ENCODE measurements at places on chromosomes 13 and 19.

GRCh38 chr13:36912973-36913372 lies 7.1 kb downstream of the SMAD9 start:
- no peaks in the 10 kb centered on the region for H3K27me3 ChIP-seq
- no peak for DNase-seq
- H3K36me3 ChIP-seq, result no peaks in the 10 kb centered on the region
- H3K27ac ChIP-seq, result no peak overlapping the region

GRCh38 chr19:17553256-17553655 lies 2.2 kb upstream of the COLGALT1 start:
- no peaks in the 10 kb centered on the region for H3K27me3 ChIP-seq
- DNase-seq, result peak; percentile 81
- no peaks in the 10 kb centered on the region for H3K36me3 ChIP-seq
- no peak overlapping the region for H3K27ac ChIP-seq

- no peaks in the 10 kb centered on the region for H3K27me3 ChIP-seq
- peaks cover 3% of the 10 kb centered on the region for H3K4me1 ChIP-seq
- no peak for DNase-seq
- H3K4me3 ChIP-seq, result no peak overlapping the region
Observed at GRCh38 chr19:5154129-5154798, 185.4 kb downstream of the KDM4B start.

DNA sequence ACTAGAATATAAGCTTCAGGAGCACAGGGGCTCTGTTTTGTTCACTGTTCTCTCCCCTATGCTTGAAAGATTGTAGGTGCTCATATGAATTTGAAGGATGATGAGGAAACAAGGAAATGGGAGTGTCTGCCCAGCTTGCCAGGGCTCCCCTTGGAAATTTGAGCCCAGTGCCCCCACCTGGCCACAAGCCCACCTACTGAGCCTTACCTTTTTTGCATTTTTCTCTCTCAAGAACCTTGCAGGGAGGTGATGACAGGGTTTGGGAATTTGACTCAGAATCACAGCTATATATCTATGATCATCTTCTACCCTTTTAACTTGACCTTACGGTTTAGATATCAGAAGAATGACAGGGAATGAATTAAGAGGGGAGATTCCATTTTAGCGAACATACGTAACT lies 33.8 kb downstream of the SERP2 start:
- no peaks in the 10 kb centered on the region for H3K4me1 ChIP-seq
- H3K36me3 ChIP-seq, result no peaks in the 10 kb centered on the region
- no peak for DNase-seq
- no peaks in the 10 kb centered on the region for H3K27me3 ChIP-seq
- no peak overlapping the region for H3K4me3 ChIP-seq
- no peak overlapping the region for H3K27ac ChIP-seq

GRCh38 chr13:37158481-37158880 lies 53.0 kb upstream of the CSNK1A1L start:
- no peaks in the 10 kb centered on the region for H3K4me1 ChIP-seq
- no peaks in the 10 kb centered on the region for H3K36me3 ChIP-seq
- DNase-seq, result no peak
- H3K27me3 ChIP-seq, result no peaks in the 10 kb centered on the region
- no peak overlapping the region for H3K27ac ChIP-seq
- H3K4me3 ChIP-seq, result no peak overlapping the region

GRCh38 chr13:106696140-106696539 lies 128.2 kb upstream of the ARGLU1 start:
- H3K36me3 ChIP-seq, result no peaks in the 10 kb centered on the region
- H3K4me3 ChIP-seq, result no peak overlapping the region
- H3K27me3 ChIP-seq, result no peaks in the 10 kb centered on the region
- no peak overlapping the region for H3K27ac ChIP-seq
- no peaks in the 10 kb centered on the region for H3K4me1 ChIP-seq

DNA sequence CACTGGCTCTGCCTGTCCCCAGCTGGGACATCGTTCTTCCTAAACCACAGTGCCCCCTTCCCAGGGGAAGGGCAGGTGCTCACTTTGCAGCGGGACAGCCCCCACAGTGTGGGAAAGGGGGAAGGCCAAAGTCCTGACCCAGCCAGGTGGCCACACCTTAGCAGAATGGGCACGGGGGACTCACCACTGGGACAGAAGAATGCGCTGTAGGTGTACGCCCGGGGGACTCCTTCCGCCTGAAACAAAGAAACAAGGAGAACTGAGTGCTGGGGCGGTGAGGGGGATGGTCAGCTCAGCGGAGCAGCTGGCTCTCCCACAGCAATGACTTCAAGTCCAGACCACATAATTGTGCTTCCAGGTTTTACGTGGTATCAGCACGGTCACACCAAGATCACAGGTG lies 49.4 kb downstream of the F2RL3 start:
- no peak overlapping the region for H3K4me3 ChIP-seq
- no peaks in the 10 kb centered on the region for H3K27me3 ChIP-seq
- DNase-seq, result peak; percentile 49
- no peak overlapping the region for H3K27ac ChIP-seq
- H3K36me3 ChIP-seq, result no peaks in the 10 kb centered on the region

- H3K27ac ChIP-seq, result no peak overlapping the region
- H3K36me3 ChIP-seq, result no peaks in the 10 kb centered on the region
- H3K4me3 ChIP-seq, result no peak overlapping the region
- no peak for DNase-seq
- H3K27me3 ChIP-seq, result no peaks in the 10 kb centered on the region
- peaks cover 39% of the 10 kb centered on the region for H3K4me1 ChIP-seq
Observed at GRCh38 chr13:98223741-98224140, 46.7 kb upstream of the RNF113B start.

- H3K27ac ChIP-seq, result peak overlapping the region; percentile 86
- peak; percentile 99 for DNase-seq
Observed at GRCh38 chr19:2982983-2983350, 5.6 kb downstream of the TLE6 start.

GRCh38 chr19:43923875-43924274 lies 11.2 kb downstream of the ZNF45 start:
- H3K27me3 ChIP-seq, result no peaks in the 10 kb centered on the region
- H3K36me3 ChIP-seq, result peaks cover 100% of the 10 kb centered on the region
- no peak overlapping the region for H3K4me3 ChIP-seq
- no peak for DNase-seq
- H3K27ac ChIP-seq, result no peak overlapping the region

- no peaks in the 10 kb centered on the region for H3K36me3 ChIP-seq
- H3K4me3 ChIP-seq, result no peak overlapping the region
- H3K27me3 ChIP-seq, result no peaks in the 10 kb centered on the region
- H3K27ac ChIP-seq, result no peak overlapping the region
- DNase-seq, result no peak
- H3K4me1 ChIP-seq, result no peaks in the 10 kb centered on the region
Observed at GRCh38 chr13:112466132-112467058, 90.2 kb downstream of the SPACA7 start.

DNA sequence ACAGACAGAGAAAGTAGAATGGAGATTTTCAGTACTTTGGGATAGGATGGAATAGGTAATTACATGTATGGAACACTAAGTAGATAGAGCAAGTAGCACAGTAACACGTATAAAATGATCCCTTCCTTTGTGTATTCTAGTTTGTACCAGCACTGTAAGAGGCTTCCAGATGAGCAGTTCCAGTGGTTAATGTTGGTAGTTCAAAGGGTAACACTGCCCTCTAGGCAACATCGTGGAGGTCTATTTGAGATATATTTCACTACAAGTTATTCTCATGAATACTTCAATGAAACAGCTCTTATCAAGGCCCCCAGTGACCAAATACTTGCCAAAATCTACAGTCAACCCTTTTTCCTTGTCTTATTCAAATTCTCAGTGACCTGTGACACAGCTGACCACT lies 13.5 kb upstream of the ZNF563 start:
- H3K27ac ChIP-seq, result no peak overlapping the region
- no peaks in the 10 kb centered on the region for H3K4me1 ChIP-seq
- no peaks in the 10 kb centered on the region for H3K27me3 ChIP-seq
- H3K36me3 ChIP-seq, result peaks cover 49% of the 10 kb centered on the region

DNA sequence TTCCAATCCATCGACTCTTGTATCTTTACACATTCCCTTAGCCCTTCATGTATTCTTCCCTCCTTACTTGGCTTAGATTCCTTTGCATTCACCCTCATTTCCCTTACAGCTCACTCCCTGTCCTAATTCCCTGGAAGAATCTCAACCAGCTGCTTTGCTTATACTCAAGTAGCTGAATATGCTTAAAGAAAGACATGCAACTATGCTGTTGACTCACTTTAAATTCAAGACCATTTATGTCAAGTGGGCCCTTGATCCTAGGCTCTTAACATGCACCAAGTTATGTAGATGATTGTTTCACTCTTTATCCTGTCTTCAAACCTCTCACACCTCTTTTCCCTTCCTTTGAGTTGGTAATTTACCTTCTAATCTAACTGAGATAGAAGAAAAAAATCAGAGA lies 7.4 kb downstream of the CCDC122 start:
- H3K27ac ChIP-seq, result no peak overlapping the region
- H3K4me1 ChIP-seq, result no peaks in the 10 kb centered on the region
- H3K36me3 ChIP-seq, result no peaks in the 10 kb centered on the region
- no peaks in the 10 kb centered on the region for H3K27me3 ChIP-seq
- DNase-seq, result no peak

DNA sequence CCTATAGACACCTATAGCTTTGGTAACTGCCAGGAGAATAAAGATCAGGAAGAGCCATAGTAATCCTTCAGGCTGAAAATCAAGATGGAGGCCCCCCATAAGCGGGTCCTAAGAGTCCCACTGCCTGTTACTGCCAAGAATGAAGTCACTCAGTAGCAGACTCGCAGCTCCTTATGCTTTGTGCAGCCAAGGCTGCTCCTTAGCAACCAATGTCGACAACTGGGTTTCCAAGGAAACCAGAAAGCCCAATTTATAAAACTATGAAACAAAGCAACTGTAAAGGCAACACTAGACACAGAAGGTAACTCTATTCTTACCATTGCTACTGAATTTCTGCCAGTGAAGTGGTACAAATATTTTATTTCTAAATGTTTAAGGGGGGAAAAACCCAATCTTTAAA lies 56.5 kb downstream of the DCLK1 start:
- no peaks in the 10 kb centered on the region for H3K27me3 ChIP-seq
- DNase-seq, result no peak
- H3K27ac ChIP-seq, result no peak overlapping the region
- H3K4me1 ChIP-seq, result no peaks in the 10 kb centered on the region
- no peak overlapping the region for H3K4me3 ChIP-seq

DNA sequence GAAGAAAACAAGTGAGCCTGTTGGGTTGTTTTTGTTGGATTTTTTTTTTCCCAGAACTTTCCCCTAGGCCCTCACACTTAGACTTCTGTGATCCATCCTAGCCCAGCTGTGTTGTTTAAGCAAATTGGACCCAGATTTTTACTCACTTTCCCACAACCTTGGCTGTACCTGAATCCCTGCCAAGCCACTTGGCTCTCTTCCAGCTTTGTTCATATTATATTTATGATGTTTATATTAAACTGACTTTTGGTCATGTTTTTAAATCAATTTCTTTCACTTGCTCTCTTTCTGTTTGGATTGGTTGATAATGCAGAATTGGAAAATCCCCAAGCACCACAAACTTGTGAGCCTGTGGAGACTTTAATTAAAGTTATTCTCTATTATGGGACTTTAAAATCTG lies 16.6 kb downstream of the OLFM4 start:
- H3K4me1 ChIP-seq, result no peaks in the 10 kb centered on the region
- no peak overlapping the region for H3K4me3 ChIP-seq
- no peaks in the 10 kb centered on the region for H3K36me3 ChIP-seq
- H3K27ac ChIP-seq, result no peak overlapping the region
- DNase-seq, result no peak

GRCh38 chr19:8561075-8561764 lies 16.0 kb downstream of the MYO1F start:
- H3K4me1 ChIP-seq, result no peaks in the 10 kb centered on the region
- no peaks in the 10 kb centered on the region for H3K27me3 ChIP-seq
- no peak overlapping the region for H3K27ac ChIP-seq
- no peaks in the 10 kb centered on the region for H3K36me3 ChIP-seq
- no peak overlapping the region for H3K4me3 ChIP-seq

- no peak overlapping the region for H3K27ac ChIP-seq
- H3K4me3 ChIP-seq, result no peak overlapping the region
- H3K4me1 ChIP-seq, result no peaks in the 10 kb centered on the region
Observed at GRCh38 chr13:53398051-53398450, 369.4 kb downstream of the OLFM4 start.

GRCh38 chr13:44401577-44401976 lies 28.0 kb downstream of the SERP2 start:
- H3K4me3 ChIP-seq, result no peak overlapping the region
- no peaks in the 10 kb centered on the region for H3K4me1 ChIP-seq
- H3K27ac ChIP-seq, result no peak overlapping the region
- no peak for DNase-seq

- no peak overlapping the region for H3K27ac ChIP-seq
- no peak for DNase-seq
- H3K4me1 ChIP-seq, result no peaks in the 10 kb centered on the region
- no peaks in the 10 kb centered on the region for H3K27me3 ChIP-seq
Observed at GRCh38 chr13:108368250-108368905, 98.9 kb downstream of the TNFSF13B start.

GRCh38 chr19:3095441-3096191 lies 1.5 kb downstream of the GNA11 start:
- no peak for DNase-seq
- H3K4me1 ChIP-seq, result peaks cover 47% of the 10 kb centered on the region
- H3K4me3 ChIP-seq, result peak overlapping the region; percentile 97
- H3K27ac ChIP-seq, result peak overlapping the region; percentile 78

- H3K36me3 ChIP-seq, result no peaks in the 10 kb centered on the region
- H3K27me3 ChIP-seq, result no peaks in the 10 kb centered on the region
- peak; percentile 66 for DNase-seq
- peak overlapping the region; percentile 57 for H3K27ac ChIP-seq
- no peak overlapping the region for H3K4me3 ChIP-seq
- peaks cover 17% of the 10 kb centered on the region for H3K4me1 ChIP-seq
Observed at GRCh38 chr13:48750588-48751383, 97.1 kb downstream of the CYSLTR2 start.

- DNase-seq, result no peak
- no peaks in the 10 kb centered on the region for H3K36me3 ChIP-seq
- H3K4me1 ChIP-seq, result no peaks in the 10 kb centered on the region
- H3K27me3 ChIP-seq, result no peaks in the 10 kb centered on the region
- no peak overlapping the region for H3K4me3 ChIP-seq
Observed at GRCh38 chr13:85170372-85170771, 628.8 kb downstream of the SLITRK6 start.

GRCh38 chr13:64429691-64430090 lies 2800.4 kb downstream of the PCDH9 start:
- H3K4me1 ChIP-seq, result no peaks in the 10 kb centered on the region
- no peak overlapping the region for H3K27ac ChIP-seq
- no peak overlapping the region for H3K4me3 ChIP-seq
- H3K36me3 ChIP-seq, result no peaks in the 10 kb centered on the region

- H3K4me1 ChIP-seq, result no peaks in the 10 kb centered on the region
- no peaks in the 10 kb centered on the region for H3K27me3 ChIP-seq
- H3K4me3 ChIP-seq, result no peak overlapping the region
- no peak for DNase-seq
- H3K27ac ChIP-seq, result no peak overlapping the region
Observed at GRCh38 chr19:55315956-55316525, 9.1 kb downstream of the TMEM150B start.

DNA sequence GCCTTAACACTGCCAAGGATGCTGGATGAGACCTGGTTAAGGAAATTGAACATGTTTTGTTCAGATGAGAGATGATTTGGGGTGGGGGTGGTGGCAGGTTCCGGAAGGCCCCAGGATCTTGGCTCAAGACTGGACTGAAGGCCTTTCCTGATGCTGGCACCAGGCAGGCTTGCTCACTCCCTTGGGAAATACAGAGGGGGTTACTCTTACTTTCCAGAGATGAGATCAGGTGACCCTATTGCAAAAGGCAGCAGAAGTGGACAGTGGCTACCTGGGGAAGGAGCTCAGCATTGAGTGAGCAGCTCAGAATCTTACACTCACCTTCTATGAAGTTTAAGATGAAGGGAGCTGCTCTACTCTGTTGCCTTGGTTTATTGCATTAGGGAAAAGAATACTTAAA lies 10.8 kb downstream of the GATAD2A start:
- H3K27ac ChIP-seq, result no peak overlapping the region
- H3K36me3 ChIP-seq, result no peaks in the 10 kb centered on the region
- no peaks in the 10 kb centered on the region for H3K4me1 ChIP-seq
- DNase-seq, result no peak
- no peaks in the 10 kb centered on the region for H3K27me3 ChIP-seq
